Natural killer cell (primary cell): ENCODE measurements at places on chromosomes 7 and 10. TPM values are rescaled to one million over a fixed set of nuclear protein-coding genes. Genes with fewer than 3 reads are reported as not detected.

Gene FOXI2
- total RNA-seq, result not detected

Gene GCK
- total RNA-seq, result not detected

Gene SP8
- total RNA-seq, result not detected

Gene SPDYE9
- total RNA-seq, result not detected
